ENCODE measurements at places on chromosomes 3 and 15.

DNA sequence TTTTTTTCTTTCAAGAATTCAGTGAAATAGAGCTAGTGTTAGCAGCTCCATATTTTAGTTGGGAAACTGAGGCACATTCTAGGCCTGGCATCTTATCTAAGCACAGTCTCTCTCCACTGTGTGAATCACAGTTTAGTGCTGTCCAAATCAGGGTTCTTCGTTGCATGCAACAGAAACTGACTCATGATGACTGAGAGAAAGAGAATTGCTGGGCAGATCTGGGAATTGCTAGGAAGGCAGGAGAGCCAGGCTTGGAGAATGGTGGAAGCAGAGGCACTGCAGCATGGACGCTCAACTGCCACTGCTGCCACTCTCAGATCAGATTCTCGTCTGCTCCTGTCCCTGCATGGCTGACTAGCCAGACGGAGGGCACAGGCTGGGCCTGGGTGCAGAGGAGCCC is 40.7 kb upstream of the CHST2 start:
- H3K27me3 ChIP-seq, result no peaks in the 10 kb centered on the region
- no peaks in the 10 kb centered on the region for H3K36me3 ChIP-seq
- no peak overlapping the region for H3K4me3 ChIP-seq
- H3K27ac ChIP-seq, result no peak overlapping the region
- no peaks in the 10 kb centered on the region for H3K4me1 ChIP-seq

DNA sequence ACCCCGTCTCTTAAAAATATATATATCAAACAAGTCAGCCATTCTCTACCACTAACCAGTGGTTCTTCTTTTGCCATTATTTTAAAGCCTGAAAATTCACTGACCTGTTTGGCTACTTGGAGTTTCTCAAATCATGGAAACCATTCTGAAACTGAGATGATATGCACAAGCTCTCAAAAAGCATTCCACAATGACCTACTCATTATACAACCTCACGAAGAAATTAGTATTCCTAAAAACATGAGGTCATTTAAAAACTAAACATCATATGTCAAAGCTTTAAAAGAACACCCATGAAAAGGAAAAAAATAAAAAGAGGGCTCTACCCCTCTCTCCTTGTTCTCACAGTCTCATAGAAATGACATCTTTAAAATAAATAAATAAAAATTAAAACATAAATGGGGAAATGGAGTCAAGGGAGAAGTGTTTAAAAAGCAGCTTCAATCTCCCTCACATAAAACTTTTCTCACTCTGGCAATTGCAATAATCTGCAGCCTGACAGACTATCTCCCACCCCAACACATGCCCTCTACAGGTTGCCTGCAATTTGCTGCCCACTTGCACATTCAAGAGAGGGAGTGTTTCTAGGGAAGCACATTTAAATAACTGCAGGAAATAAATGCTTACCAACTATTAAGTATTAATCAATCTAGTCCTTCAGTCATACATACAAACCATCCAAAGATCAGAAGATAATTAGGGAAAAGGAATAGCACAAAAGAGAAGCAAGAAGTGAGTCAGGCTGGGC is 73.3 kb downstream of the TRANK1 start:
- no peak overlapping the region for H3K4me3 ChIP-seq
- H3K4me1 ChIP-seq, result peaks cover 2% of the 10 kb centered on the region
- DNase-seq, result no peak
- no peaks in the 10 kb centered on the region for H3K36me3 ChIP-seq
- H3K27ac ChIP-seq, result no peak overlapping the region

GRCh38 chr15:57337868-57338411 is 38.4 kb upstream of the CGNL1 start:
- H3K36me3 ChIP-seq, result no peaks in the 10 kb centered on the region
- H3K4me1 ChIP-seq, result no peaks in the 10 kb centered on the region
- no peak overlapping the region for H3K4me3 ChIP-seq
- H3K27ac ChIP-seq, result no peak overlapping the region

DNA sequence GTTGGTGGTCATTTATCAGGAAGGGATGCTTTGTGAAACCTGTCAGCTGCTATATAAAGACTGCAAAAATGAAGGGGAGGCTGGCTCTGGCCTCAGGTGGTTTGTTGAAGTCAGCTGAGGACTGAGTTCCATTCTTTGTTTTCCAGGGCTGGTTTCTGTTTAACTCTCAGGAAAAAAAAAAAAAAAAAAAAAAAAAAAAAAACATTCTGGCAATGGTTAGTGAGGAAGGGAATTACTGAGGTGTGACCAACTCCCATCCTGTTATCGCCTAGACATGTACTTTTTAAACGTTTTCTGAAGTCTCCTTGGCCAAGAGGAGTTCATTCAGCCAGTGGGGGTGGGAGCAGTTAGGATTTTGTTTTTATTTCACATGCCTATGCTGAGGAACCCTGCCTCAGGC is 316.3 kb downstream of the OXSM start:
- DNase-seq, result no peak
- no peaks in the 10 kb centered on the region for H3K4me1 ChIP-seq
- H3K4me3 ChIP-seq, result no peak overlapping the region
- no peaks in the 10 kb centered on the region for H3K36me3 ChIP-seq
- no peak overlapping the region for H3K27ac ChIP-seq

- no peak overlapping the region for H3K27ac ChIP-seq
- H3K4me1 ChIP-seq, result no peaks in the 10 kb centered on the region
- peaks cover 5% of the 10 kb centered on the region for H3K27me3 ChIP-seq
- DNase-seq, result peak; percentile 64
- H3K36me3 ChIP-seq, result no peaks in the 10 kb centered on the region
Observed at GRCh38 chr15:84979651-84980050, 2.0 kb upstream of the PDE8A start.

- no peak for DNase-seq
- H3K4me1 ChIP-seq, result no peaks in the 10 kb centered on the region
- no peak overlapping the region for H3K27ac ChIP-seq
- no peak overlapping the region for H3K4me3 ChIP-seq
Observed at GRCh38 chr3:133162265-133162664, 124.1 kb downstream of the TMEM108 start.

DNA sequence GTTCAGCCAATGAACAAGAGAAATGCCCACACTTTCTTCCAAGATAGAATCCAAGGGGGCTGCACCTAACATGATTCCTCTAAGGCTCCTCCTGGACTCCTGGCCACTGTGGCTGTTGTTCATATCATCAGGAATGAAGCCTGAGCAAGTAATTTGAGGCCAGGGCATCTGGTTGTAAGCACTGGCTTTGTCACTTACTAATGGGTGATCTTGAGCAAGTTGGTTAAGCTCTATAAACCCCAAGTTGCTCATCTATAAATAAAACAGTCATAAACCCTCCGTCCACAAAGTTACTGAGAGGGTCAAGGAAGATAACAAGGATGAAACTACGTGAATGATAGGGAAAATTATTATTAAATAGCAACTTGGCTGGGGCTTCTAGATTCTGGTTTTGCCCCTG is 58.3 kb downstream of the CDC25A start:
- no peak overlapping the region for H3K4me3 ChIP-seq
- H3K36me3 ChIP-seq, result no peaks in the 10 kb centered on the region
- H3K27me3 ChIP-seq, result no peaks in the 10 kb centered on the region
- H3K27ac ChIP-seq, result no peak overlapping the region
- DNase-seq, result no peak
- H3K4me1 ChIP-seq, result no peaks in the 10 kb centered on the region

DNA sequence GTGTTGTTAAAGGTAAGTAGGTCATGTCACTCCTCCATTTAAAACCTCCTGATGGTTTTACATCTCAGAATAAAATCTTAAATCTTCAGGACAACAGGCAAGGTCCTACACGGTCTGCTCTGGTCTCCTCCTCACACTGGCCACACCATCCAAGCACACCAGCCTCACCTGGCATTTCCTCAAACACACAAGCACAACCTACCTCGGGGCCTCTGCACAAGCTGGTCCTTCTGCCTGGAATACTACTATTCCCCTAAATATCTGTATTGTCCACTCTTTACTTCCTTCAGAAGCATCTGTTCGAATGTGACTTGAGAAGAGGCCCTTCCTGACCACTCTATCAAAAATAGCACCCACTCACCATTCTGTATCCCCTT is 1.8 kb downstream of the GORASP1 start:
- DNase-seq, result no peak
- peak overlapping the region; percentile 94 for H3K4me3 ChIP-seq
- H3K36me3 ChIP-seq, result peaks cover 4% of the 10 kb centered on the region
- H3K4me1 ChIP-seq, result no peaks in the 10 kb centered on the region
- H3K27me3 ChIP-seq, result 0 out of 2 replicates have a peak, but pooled peaks cover 4% of the 10 kb centered on the region

DNA sequence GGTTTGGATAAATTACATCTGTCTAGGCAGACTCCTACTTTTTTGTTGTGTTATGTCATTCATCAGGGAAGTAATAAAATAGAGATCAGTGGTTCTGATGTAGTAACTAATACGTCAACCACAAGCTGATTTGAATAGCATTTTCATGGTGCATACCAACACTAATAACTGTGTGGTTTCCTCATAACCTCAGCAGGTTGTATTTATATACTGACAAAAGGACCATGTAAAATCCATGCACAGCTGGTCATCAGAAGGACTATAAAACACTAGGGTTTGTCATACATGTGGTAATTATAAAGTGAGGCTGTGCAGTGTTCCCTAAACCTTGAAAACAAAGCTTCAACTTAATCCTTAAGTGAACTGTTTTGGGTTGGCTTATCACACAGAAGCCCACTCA is 216.8 kb upstream of the RBMS3 start:
- H3K27me3 ChIP-seq, result no peaks in the 10 kb centered on the region
- no peaks in the 10 kb centered on the region for H3K36me3 ChIP-seq
- no peak for DNase-seq
- no peak overlapping the region for H3K4me3 ChIP-seq
- no peaks in the 10 kb centered on the region for H3K4me1 ChIP-seq

DNA sequence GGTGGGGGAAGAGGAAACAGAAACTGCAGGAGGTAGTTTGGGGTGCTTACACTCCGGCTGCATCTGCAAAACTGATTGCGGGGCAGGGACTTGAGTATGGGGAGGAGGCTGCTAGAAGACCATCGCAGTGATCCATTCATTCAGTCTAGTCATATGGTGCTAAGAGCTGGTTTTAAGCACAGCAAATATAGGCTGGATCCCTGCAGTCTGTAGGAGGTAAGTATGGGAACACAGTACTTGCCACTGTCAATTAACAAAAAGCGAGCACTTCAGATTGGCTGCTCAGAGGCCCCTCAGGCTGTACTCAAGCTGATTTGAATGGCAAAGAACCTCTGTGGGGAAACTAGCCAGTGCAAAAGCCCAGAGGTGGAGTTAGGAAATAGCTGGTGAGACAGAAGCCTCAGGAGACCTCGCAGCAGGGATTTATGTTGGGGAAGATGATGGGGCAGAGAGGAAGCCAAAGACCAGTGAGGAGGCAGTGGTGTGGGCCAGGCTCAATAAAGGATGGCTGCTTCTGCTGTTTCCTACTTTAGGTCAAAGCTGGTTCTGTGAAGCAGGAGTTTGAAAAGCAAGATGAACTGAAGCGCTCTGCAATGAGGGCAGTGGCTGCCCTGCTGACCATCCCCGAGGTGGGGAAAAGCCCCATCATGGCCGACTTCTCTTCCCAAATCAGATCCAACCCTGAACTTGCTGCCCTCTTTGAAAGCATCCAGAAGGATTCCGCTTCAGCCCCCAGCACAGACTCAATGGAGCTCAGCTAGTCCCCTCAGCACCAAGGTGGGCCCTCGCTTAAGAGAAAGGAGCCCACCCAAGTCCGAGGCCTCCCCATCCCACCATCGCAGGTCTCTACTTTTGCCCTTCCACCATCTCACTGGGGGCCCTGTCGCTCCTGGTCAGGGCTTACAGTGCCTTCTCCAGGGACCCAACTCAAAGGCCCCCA is 7.9 kb downstream of the RPL32 start:
- no peak overlapping the region for H3K4me3 ChIP-seq
- no peaks in the 10 kb centered on the region for H3K27me3 ChIP-seq
- no peaks in the 10 kb centered on the region for H3K4me1 ChIP-seq

DNA sequence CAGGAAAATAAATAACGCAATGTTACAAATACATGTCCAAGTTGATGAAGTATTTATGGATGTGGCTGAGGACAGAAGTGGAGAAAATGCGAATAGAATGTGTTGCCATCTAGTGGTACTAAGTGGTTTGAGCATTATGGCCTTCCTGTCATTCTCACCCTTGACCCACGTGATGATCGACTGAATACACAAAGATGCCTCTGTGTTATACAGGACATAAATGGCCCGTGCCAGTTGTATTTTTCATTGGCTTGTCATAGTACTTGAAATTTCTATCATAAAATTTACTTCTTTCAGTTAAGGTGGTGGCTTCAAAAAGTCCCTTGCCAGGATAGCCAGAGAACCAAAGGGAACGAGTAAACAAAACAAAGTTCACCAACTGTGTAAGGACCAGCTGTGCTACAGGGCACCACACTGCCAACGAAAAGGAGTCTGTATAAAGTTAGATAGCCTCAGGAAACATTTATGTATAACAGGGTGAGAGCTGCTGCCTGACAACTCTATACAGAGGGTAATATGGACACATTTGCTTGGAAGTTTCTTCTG is 103.7 kb downstream of the MYH15 start:
- no peak for DNase-seq
- H3K27me3 ChIP-seq, result no peaks in the 10 kb centered on the region
- H3K36me3 ChIP-seq, result no peaks in the 10 kb centered on the region
- H3K4me1 ChIP-seq, result peaks cover 2% of the 10 kb centered on the region

- H3K4me3 ChIP-seq, result no peak overlapping the region
- H3K4me1 ChIP-seq, result peaks cover 3% of the 10 kb centered on the region
- no peak overlapping the region for H3K27ac ChIP-seq
- DNase-seq, result no peak
Observed at GRCh38 chr3:39264053-39264452, 15.8 kb downstream of the CX3CR1 start.

- H3K4me1 ChIP-seq, result no peaks in the 10 kb centered on the region
- DNase-seq, result no peak
- no peaks in the 10 kb centered on the region for H3K27me3 ChIP-seq
- no peak overlapping the region for H3K27ac ChIP-seq
Observed at GRCh38 chr3:28036599-28037575, 204.5 kb upstream of the CMC1 start.

GRCh38 chr3:138186221-138186620 is 880 bp upstream of the ARMC8 start:
- H3K36me3 ChIP-seq, result peaks cover 18% of the 10 kb centered on the region
- no peaks in the 10 kb centered on the region for H3K27me3 ChIP-seq
- H3K4me1 ChIP-seq, result no peaks in the 10 kb centered on the region

DNA sequence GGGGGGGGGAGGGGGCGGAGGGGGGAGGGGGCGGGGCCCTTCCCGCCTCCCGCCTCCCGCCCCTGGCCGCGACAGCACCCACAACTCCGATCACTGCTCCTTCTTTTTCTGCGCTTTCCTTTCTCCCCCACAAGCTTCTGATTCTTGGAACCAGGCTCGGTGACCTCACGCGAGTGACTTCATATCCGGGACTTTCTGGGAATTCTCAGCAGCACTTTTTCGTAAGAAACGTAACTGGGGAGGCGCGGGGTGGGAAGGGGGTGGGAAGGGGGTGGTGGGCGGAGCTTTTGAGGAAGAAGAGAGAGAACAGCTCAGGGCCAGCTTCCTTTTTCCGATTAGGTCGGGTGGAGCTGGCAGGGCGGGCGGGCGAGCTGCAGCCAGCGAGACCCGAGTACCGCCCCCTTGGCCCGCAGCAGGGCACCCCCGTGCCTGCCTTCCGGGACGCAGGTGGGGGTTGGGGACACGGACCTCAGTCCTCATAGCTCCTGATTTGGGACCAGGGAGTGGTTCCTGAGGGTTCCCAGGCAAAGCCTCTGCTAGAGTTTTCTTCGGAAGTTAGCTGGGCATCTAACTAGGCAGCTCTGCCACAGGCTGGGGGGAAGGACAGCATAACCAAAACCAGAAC is 14.6 kb downstream of the XIRP1 start:
- no peak overlapping the region for H3K27ac ChIP-seq
- DNase-seq, result peak; percentile 90
- H3K27me3 ChIP-seq, result no peaks in the 10 kb centered on the region
- H3K4me3 ChIP-seq, result peak overlapping the region; percentile 71

All from H9 (cell line).